ENCODE measurements at places on chromosomes 6 and 20.
A peak's percentile ranks its signal among the peaks of the same experiment; 100 is the strongest.

DNA sequence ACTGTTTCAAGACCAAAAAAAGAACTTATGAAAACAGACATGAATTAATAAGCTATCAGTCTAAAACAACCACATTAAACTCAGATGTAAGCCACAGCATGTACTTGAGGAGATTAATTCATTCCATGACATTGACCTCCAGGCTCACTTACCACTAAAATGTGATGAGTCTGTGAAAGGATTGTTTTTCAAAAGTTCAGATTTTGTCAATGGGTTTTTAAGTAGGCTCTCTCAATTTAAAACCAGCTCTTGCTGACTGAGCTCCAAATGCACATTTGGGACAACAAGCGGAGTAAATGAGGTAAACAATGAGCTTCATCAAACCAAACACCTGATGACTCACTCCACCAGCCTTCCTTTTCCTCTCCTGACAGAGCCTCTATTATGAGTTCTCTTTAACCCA is 197.0 kb downstream of the SIM1 start:
- no peak for DNase-seq

DNA sequence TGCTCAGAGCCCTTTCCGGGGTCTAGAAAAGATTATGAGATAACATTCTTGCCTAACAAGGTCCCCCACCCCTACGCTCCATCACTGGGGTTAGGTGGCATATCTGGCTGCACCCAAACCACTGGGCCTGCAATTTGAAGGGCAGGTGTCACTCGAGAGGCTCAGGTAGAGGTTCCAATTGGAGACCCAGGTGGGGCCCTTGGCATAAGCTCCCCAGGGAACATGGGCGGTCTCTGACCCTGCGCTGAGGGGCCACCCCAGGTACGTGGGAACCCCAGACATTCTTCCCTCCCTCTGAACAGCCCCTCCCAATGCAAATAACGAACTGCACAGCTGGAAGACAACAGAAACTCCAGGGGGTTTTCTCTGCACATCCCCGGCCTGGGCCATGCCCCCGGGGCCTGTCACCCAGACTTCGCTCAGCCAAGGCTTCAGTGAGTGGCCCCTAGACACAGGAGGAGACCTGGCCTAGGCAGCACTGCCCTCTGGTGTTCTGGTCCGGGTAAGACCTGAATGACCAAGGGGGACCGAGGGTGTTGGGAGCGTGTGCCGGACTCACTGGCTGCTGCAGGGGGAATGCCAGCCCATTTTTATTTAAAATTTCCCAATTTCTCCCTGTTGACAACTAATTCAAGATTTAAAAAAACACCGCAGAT is 47.5 kb downstream of the DSTN start:
- DNase-seq, result peak; percentile 36

- no peak for DNase-seq
Measured at GRCh38 chr6:113380591-113380990, 476.6 kb upstream of the MARCKS start.

DNA sequence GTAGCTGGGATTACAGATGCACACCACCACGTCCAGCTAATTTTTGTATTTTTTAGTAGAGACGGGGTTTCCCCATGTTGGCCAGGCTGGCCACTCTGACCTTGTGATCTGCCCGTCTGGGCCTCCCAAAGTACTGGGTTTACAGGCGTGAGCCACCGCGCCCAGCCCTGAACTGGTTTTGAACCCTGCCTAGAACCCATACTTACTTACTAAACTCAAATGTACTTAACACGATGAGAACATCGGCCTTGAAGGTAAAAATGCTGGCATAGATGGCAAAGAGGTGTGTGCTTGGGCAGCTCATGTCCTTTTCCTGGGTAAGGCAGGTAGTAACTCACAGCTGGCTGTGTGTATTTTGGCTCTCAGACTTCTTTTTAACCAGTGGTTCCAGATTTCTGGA is 3.2 kb upstream of the ARMC12 start:
- DNase-seq, result no peak

DNA sequence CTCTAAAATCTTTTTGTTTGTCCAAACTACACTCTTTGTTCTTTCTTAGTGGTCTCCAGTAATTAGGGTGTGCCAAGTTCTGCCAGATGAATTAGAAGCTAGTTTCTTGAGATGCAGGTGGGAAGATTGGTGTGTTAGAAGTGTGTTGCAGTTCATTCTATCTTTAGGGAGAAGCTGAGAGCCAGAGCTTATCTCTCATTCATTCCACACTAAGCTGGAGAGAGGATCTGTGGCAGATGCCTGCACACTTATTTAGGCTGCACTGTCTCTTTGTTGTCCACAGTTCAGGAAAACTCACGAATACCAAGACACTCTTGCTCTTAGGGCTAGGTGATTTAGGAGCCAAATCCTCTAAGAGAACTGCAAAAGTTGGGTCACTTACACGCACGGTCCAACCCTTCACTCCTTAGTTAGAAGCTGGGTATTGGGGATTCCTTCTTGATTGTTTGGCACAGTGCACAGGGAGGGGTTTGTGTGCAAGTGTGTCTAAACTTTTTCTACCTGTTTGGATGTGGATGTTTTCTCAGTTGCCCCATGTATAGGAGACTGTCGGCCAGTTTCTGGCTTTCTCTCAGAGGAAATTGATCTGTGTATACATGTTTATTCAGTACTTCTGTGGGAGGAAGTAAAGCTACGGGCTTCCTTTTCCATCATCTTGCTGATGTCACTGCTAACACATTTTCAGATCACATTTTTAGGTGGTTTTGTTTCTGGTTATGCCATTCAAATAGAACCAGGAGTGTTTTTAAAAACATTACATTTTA is 49.5 kb downstream of the SMAP1 start:
- DNase-seq, result no peak

DNA sequence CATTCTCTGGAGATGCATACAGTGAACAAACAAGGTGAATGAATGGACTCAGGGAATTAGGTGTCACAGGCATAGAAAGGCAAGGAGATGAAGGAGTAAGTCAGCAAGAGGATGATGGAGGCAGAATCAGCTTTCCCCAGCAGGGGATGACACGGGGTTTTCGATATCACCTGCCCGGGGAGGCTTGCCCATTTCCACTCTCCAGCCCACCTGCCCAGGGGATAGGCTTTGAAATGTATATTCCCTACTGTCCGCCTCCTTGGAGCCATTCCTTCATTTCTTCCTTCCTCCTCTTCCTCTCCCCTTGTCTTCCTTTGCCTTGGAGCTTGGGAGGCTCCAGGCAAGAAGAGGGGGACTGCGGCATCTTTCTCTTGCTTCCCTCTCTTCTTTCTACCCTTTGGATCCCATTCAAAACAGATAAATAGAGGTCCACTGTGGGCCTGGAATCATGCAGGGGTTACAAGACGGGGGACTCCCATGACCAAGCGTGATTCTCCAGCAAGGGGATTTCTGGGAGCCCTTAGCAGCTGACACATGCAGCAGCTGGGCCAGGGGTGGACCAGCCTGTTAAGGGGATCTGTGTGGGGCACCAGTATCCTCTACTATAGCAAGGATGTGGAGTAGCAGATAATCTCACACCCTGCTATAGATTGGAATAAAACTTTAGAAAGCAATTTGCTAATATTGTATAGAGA is 23.5 kb upstream of the RNF24 start:
- no peak for DNase-seq

DNA sequence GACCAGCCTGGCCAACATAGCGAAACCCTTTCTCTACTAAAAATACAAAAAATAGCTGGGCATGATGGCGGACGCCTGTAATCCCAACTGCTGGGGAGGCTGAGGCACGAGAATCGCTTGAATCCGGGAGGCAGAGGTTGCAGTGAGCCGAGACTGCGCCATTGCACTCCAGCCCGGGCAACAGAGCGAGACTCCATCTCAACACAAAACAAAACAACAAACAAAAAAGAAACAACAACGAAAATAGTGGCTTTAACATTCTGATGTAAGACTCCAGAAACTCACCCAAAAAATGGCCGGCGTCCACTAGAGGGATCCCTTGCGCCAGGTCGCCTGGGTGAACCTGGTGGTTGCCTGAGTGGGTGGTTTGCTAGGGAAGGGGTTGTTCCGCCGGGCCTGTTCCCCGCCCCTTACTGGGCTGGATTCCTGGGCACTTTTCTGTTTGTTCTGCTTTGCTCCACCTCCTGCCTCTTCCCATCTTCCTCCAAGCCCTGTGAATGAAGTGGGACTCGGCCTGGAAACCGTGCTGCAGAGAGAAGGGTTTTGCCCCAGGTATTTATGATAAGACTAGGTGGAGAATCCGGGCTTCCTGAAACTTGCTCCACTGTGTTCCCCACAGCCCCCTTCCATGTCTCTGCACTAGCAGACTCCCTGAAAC is 1.5 kb downstream of the PABPC1L start:
- DNase-seq, result peak; percentile 68

DNA sequence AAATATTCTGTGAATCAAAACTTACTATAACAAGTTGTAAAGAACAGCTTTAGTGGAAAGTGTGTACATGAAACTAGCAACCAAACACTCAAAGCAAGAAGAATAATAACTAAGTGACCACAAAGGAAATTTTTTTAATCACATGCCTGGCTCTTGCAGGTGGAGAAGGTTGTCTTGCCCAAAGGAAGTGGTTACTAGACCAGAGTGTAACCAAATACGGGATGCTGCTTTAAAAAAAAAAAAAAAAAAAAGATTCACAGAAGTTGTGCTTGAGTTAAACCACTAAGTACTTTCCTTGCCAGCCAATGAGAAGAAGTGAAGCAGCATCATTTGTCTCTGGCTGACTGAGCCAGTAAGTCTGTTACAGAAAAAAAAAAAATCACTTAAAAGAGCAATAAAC is 19.1 kb upstream of the HLA-DQB1 start:
- peak; percentile 38 for DNase-seq

All from suppressor macrophage treated with lipopolysaccharide for 1 hour (primary cell).